GM13977 (cell line): ENCODE measurements at places on chromosomes 1 and 21.

GRCh38 chr1:160575112-160575664, 4.1 kb downstream of the CD84 start:
- DNase-seq, result no peak

GRCh38 chr21:45250914-45251634, 36.6 kb downstream of the POFUT2 start:
- DNase-seq, result no peak

GRCh38 chr1:235429143-235429542, 61.9 kb downstream of the TBCE start:
- DNase-seq, result no peak

GRCh38 chr1:97505816-97506215, 415.0 kb downstream of the DPYD start:
- DNase-seq, result no peak

- DNase-seq, result no peak
Measured at GRCh38 chr1:176950736-176951324, 213.7 kb downstream of the ASTN1 start.
